ENCODE measurements at places on chromosomes 2 and 18. TPM values are rescaled to one million over a fixed set of nuclear protein-coding genes. Genes with fewer than 3 reads are reported as not detected.

NCKAP5 gene
- total RNA-seq: 0.43 TPM

CCL20 gene
- total RNA-seq: 158 TPM

C2orf80 gene
- total RNA-seq: not detected

CYTIP gene
- not detected for total RNA-seq

ACP1 gene
- 81.4 TPM for total RNA-seq

IMPA2 gene
- 44.3 TPM for total RNA-seq

DSG4 gene
- total RNA-seq: not detected

MDH1 gene
- total RNA-seq: 161 TPM

ALKAL2 gene
- total RNA-seq: not detected

PXDN gene
- total RNA-seq: 118 TPM

LONRF2 gene
- total RNA-seq: under 0.01 TPM

IL36G gene
- 41.4 TPM for total RNA-seq

GREB1L gene
- total RNA-seq: 2.7 TPM

Measured in tracheal epithelial cell (primary cell).